H4 (cell line): ENCODE measurements at places on chromosomes 16 and 17. TPM values are rescaled to one million over a fixed set of nuclear protein-coding genes. Genes with fewer than 3 reads are reported as not detected.

CCL18 gene
- not detected in 2 replicates for total RNA-seq

UNC45B gene
- not detected in 2 replicates for total RNA-seq

GRCh38 chr17:2710803-2711607 is 559 bp downstream of the CLUH start:
- DNase-seq, result no peak

DNA sequence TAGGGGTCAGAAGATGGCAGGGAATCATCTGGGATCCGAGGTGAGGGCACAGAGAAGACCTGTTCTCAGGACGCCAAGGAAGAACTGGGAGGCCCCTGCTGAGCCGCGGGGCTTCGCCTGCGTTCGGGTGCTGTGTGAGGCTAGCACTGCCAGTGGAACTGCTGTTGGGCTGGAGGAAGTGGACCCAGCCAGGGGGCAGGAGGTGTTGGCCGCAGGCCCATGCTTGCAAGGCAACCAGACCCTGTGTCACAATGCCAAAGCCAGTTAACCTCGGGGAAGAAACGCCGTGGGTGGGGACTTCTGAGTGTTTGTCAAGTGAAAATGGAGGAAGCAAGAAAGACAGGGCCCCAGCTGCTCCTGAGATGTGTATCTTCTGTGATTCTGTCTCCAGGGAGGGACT is 185.5 kb downstream of the LGALS9B start:
- no peak for DNase-seq

DNA sequence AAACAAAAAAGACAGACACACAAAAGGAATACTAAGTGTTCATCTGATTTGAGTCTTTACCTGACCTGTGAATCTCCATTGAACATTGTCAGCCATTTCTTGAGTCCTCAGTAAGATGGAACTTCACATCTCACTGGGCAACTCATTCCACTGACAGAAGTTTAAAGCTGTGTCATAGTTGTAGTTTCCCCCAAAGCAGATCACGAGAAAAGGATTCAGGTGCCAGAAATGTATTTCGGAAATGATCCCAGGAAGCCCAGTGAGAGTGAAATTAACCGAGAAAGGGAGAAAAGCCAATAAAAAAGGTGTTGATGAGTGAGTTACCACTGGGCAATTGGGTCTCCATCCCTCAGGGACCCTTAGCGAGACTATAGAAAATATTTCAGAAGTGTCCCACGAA is 6.5 kb downstream of the CHD9 start:
- DNase-seq, result no peak

GRCh38 chr16:85759631-85760419 is 8.9 kb upstream of the C16orf74 start:
- no peak for DNase-seq

DNA sequence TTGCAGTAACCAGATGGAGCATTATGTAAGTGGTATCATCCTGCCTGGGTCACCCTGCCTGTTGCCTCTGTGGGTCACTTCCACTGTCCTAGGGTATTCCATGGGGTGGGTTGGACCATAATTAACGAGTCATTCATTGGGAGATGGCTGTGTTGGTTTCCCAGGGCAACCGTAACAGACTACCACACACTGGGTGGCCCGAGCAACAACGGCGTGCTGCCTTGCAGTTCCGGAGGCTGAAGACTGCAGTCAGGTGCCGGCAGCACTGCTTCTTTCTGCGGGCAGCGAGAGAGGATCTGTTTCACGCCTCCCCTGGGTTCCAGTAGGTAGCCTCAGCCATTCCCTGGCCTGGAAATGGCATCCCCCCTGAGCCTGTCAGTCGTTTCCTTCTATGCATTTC is 28.9 kb upstream of the CMIP start:
- DNase-seq, result no peak
